SW480 (cell line): ENCODE measurements at places on chromosomes 5 and 9.

DNA sequence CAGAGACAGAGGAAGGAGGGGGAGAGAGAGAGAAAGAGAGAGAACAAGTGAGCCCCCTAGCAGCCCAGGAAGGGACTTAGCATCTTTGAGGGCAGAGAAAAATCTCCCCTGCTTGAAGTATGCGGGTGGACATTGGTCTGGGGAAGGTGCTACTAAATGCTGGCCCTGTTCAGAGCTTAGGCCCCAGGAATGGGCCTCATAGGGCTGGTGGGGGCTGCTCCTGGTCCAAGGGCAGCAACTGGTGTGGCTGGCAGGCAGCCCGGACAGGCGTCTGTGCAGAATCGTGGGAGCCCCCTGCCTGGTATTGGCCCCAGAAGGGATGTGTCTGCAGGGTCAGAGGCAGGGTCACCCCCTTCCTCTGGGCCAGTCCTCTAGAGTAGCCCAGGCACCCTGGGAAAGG lies 47.8 kb upstream of the SUSD3 start:
- no peak for DNase-seq

DNA sequence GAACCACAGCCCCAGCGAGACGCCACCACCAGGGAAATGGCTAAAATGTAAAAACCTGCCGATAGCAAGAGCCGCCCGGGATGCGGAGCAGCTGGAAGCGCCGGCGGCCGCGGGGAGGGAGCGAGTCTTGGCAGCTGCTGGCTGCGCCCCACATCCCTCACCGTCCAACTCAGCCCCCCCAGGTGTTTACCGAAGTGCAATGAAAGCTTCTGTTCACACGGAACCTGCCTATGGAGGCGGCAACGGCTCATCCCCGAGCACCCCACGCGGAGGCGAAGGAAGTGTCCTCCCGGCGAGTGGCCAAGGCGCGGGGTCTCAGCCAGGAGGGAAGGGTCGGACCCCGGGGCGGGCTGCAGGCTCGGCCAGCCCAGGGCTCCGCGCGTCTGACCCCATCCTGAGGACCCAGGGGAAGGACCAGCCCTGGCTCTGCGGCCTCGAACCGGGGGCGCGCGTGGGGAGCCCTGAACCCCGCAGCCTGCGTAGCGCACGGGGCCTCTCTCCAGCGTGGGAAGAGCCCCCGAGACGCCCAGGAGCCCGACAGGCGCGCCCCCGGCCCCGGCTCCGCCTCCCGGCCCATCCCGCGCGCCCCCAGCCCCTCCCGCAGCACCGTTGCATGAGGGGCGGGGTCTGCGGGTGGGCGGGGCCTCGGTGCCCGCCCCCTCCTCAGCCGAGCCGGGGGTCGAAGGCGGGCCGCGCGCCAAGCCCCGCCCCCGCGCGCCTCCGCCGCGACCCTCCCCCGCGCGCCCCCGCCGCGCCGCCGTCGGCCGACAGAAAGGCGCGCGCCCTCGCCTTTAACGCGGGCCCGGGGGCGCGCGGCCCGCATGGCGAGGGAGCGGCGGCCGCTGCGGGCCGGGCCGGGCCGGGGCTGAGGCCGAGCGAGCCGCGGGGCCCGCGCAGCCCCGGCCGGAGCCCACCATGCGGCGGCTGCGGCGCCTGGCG lies at the start of gene DIPK1B:
DIPK1B (plus strand) TSS at position 822 of the 939 bp plus-strand sequence; CDS start at position 916, 94 bp downstream.
- DNase-seq, result no peak

DNA sequence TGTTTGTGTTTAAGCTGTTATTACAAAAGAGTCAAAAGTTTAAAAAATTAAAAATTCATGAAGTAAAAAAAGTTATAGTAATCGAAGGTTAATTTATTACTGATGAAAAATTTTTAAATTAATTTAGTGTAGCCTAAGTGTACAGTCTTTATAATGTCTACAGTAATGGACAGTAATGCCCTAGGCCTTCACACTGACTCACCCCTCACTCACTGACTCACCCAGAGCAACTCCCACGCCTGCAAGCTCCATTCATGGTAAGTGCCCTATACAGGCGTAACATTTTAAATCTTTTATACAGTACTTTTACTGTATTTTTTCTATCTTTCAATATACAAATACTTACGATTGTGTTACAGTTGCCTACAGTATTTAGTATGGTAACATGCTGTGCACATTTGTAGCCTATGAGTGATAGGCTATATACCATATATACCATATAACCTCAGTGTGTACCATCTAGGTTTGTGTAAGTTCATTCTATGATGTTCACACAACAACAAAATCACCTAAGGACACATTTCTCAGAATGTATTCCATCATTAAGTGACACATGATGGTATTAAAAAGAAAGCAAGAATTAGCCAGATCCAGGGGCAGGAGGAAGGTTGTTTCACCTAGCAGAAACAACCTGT lies 40.1 kb downstream of the DCAF10 start:
- DNase-seq, result peak; percentile 23

GRCh38 chr5:147956842-147957223 lies 50.5 kb upstream of the C5orf46 start:
- no peak for DNase-seq

DNA sequence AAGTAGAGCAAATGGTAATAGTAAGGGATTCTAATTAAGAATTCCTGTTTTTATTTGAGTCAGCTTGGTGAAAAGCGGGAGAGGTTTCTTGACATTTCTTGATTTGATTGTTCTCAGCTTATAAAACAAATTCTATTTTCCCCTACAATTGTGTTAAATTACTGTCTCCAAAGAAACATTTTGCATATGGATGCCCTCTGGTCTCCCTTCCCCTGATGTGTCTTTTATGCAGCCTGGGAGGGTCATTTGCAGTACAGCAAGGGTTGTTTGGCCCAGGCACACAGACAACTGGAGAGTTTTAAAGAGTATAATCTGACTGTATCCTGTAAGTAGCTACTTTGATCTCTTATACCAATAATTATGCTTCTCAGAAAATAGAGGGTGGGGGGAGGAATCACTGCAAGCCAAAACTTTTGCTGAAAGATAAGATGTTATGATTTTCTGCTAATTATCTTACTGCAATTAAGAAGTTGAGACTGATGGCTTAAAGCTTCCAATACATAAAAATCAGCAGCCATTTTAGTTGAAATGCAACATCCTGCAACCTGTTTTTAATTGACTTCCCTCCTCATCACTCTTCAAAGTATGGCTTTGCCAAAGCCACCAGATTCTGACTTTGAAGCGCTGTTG lies 204.1 kb upstream of the SEMA6A start:
- DNase-seq, result no peak

GRCh38 chr9:133727277-133727875 lies 10.8 kb downstream of the SARDH start:
- DNase-seq, result peak; percentile 42

DNA sequence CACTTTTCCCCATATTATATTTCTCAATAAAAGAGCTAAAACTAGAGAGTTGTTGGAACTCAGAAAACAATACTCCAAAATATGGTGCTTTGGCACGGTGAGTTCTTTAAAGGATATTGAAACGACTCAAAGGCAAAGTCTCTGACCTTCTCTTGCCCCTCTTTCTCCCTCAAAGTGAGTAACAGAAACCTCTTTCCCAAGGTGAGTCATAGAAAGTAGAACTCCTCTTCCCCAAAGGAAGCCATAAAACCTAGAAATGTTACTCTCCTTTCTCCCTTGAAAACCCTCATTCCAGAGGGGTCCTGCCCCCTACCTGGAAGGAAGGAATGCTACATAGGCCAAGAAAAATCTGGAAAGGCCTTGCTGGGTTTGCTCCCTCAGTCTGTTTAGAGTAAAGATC lies 47.5 kb downstream of the RAPGEF6 start:
- DNase-seq, result no peak

GRCh38 chr5:54620141-54620933 lies 102.8 kb downstream of the SNX18 start:
- DNase-seq, result no peak

DNA sequence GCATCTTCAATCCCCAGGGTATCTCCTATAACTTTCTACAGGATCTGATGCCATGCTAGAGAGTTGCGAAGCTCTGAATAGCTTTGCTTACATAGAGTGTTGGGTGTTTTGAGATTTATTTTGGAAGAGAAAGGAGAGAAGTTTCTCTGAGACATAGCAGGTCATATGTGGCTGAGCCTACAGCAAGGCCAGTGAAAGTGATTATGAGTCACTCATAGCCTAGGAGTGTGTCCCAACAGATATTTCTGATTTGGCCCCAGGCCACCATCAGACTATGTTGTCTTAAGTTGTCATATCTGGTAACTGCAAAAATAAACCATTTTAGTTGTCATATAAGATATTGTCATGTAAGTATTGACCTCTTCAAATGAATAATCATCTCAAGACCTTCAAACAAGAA lies 132.0 kb upstream of the RAI14 start:
- no peak for DNase-seq

GRCh38 chr9:111832449-111832848 lies 37.7 kb upstream of the SHOC1 start:
- no peak for DNase-seq

GRCh38 chr5:14090290-14090689 lies 52.9 kb upstream of the TRIO start:
- no peak for DNase-seq

GRCh38 chr9:129410226-129410625 lies 210.7 kb downstream of the C9orf50 start:
- no peak for DNase-seq

- DNase-seq, result no peak
Observed at GRCh38 chr9:114417511-114417910, 29.7 kb upstream of the AKNA start.

GRCh38 chr5:142866563-142867275 lies 96.5 kb downstream of the ARHGAP26 start:
- peak; percentile 85 for DNase-seq

DNA sequence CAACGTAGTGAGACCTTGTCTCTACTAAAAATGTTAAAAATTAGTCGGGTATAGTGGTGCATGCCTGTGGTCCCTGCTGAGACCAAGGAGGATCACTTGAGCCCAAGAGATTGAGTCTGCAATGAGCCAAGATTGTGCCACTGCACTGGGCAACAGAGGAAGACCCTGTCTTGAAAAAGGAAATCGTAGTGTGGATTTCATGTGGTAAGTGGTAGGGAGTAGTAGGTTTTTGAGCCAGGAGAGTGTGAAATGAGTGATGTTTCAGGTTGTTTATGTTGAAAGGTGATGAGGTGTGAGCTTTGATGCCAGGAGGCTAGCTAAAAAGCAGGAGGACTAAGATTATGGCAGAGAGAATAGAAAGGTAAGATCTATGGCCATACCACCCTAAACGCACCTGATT lies 5.9 kb downstream of the MATR3 start:
- DNase-seq, result no peak

- DNase-seq, result no peak
Observed at GRCh38 chr5:137995077-137995748, 37.7 kb downstream of the FAM13B start.

- peak; percentile 73 for DNase-seq
Observed at GRCh38 chr5:142871363-142872193, 101.4 kb downstream of the ARHGAP26 start.

DNA sequence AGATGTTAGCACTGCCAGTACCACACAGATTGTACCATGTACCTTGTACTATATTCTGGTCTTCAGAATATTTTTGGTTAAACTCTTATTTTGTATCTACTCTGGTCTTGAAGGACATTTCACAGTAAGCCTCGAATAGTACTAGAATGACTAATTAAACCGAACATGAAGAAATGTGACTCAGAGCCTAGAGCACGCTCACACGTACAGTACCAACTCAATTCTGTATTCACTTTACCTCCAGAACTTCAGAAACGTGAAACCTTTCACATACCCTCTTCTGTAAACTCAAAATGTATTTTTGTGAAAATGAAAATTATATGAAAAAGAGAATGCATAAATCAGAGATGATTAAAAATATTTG lies 112.8 kb downstream of the MVB12B start:
- no peak for DNase-seq

- DNase-seq, result no peak
Observed at GRCh38 chr5:54611290-54611951, 93.9 kb downstream of the SNX18 start.

DNA sequence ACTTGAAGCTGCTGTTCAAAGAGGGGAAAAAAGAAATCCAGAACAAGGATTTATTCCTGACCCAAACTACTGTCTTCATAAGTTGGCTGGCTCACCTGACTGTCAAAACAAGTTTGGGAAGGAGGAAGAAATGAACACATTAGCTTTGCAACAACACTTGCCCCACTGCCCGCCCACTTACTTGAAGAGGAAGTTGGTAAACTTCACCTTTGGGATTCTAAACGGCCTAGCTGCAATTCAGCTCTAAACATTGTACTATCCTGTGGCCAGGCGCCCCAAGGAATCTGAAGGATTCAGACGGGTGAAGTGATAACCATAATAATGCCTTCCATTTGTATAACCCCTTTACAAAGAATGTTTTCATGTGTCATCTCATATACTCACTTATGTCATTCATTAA lies 199.4 kb downstream of the ARRDC3 start:
- no peak for DNase-seq

GRCh38 chr9:116144038-116144437 lies 9.6 kb upstream of the PAPPA start:
- DNase-seq, result no peak

- DNase-seq, result peak; percentile 47
Observed at GRCh38 chr9:122097679-122098315, 4.7 kb upstream of the TTLL11 start.

DNA sequence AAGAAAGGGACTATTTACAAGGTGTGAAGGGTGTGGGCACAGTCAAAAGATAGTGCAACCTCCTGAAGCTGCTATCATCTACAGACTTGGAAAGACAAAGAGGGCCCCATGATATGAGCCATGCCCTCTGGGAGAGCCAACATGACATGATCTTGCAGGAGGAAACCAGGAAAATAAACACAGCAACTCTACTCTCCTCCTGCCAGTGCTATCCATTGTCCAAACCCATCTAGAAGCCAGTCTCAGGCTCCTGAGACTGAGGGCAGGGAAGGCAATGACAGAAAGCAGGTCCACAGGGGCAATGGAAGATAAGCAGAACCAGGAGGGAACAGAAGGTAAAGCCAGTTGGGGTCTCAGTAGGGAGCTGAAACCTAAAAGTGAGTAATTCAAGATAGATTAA lies 37.1 kb downstream of the PLPP1 start:
- no peak for DNase-seq

GRCh38 chr5:138660051-138660572 lies 84.9 kb upstream of the HSPA9 start:
- no peak for DNase-seq

DNA sequence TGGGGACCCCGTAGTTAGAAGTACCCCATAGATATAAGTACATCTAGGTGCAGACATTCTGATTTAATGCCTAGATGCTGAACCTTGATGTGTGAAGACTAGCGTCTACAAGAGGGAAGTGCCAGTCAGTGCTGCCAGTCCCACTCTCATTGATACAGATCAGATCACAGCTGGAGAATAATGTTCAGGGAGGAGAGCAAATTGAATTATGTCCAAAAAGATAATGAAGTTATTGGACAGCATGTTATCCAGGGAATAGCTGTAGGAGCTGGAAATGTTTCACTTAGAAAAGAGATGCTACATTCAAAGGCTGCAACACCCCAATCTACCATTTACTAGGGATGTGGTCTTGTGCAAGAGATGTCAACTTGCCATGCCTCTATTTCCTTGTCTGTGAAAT lies 15.9 kb upstream of the RNF183 start:
- DNase-seq, result no peak
